ENCODE measurements at places on chromosomes 1 and 21.
A peak's percentile ranks its signal among the peaks of the same experiment; 100 is the strongest.

DNA sequence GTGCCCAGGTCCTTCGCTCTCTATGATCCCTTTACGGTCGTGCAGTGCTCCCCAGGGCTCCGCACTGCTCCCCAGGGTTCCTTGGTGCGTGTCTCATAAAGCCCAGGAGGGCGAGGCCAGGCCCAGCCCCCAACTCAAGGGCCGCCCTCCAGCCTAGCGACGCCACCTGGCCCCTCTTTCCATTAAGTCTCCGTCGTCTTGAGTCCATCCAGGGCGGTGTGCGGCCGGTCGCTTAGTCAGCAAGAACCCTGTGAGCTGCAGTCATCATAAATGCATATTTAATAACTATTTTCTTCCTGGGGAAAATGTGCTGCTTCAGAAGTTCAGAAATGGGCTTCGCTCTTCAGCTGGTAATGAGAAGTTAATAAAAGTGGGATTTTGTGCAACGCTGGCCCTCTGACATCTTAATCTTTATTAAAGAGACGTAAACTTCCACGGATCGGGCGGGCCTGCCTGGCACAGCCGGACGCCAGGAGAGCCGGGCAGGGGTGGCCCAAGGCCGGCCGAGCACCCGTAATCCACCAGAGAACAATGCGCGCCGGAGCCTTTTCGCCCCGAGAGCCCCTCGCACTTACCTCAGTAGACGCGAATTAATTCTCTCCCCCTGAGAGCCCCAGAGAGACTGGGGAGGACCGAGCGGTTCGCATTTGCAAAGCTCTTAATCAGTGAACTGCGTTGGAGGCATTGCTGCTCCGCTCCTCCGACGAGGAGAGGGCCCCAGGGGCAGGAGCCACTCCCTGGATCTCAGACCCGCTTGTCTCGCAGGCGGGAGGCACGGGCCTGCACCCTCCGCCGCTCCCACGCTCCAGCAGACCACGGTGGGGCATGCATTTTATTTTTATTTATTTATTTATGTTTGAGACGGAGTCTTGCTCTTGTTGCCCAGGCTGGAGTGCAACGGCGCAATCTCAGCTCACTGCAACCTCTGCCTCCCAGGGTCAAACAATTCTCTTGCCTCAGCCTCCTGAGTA is 188.3 kb upstream of the ARHGEF16 start:
- no peak for DNase-seq

GRCh38 chr1:50109647-50110075 is 941 bp downstream of the ELAVL4 start:
- DNase-seq, result peak; percentile 83

- peak; percentile 41 for DNase-seq
Observed at GRCh38 chr1:31335007-31335406, 37.9 kb downstream of the FABP3 start.

DNA sequence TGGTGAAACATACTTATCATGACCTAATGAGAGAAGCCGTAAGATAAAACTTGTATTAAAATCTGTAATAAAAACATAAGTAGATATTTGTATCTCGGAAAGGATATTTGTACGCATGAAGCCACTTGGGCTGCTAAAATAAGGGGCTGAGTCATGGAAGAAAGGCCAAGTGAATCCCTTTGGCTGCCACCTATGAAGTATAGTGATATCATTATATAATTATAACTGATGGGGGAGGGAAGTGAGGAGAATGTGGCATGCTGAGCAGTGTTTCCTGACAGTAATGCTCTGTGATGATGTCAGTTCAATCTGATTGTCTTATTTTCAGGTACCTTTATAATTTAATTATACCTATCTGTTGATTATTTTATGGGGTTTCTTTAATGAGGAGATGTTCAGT is 13.6 kb downstream of the RWDD3 start:
- no peak for DNase-seq

GRCh38 chr21:27564684-27565301 is 597.9 kb upstream of the ADAMTS5 start:
- DNase-seq, result peak; percentile 90

DNA sequence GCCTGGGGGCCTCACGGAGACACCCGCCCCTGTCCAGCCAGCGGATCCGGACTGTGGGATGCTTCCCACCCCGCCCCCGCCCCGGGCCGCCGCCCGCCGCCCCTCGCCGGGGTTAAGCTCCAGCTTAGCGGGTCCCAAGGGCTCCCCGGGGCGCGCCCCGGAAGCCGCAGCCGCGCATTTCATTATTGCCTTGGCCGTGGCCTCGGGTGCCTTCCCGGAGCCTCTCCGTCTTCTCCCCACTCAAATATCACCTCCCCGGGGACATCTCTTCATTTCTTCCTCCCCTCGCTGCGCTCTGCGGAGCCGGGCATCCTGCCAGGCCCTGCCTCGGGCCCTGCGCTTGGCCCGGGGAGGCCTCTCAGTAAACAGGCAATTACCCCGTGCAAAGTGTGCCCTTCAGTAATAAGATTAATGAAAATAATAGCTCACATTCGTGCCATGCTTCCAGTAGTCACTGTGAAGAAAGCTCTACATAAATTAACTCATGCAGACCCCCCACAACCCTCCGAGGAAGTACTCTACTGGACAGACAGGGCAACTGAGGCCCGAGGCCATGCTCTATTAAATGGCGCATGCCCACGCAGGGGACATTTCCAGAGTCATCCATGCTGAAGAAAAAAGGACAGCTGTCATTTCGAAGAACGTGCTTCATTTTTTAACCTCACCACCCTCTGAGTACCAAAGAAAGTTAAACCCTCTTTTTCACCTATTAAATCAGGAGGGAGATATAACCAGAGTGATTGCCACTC is 49.9 kb upstream of the LAPTM5 start:
- DNase-seq, result peak; percentile 31

DNA sequence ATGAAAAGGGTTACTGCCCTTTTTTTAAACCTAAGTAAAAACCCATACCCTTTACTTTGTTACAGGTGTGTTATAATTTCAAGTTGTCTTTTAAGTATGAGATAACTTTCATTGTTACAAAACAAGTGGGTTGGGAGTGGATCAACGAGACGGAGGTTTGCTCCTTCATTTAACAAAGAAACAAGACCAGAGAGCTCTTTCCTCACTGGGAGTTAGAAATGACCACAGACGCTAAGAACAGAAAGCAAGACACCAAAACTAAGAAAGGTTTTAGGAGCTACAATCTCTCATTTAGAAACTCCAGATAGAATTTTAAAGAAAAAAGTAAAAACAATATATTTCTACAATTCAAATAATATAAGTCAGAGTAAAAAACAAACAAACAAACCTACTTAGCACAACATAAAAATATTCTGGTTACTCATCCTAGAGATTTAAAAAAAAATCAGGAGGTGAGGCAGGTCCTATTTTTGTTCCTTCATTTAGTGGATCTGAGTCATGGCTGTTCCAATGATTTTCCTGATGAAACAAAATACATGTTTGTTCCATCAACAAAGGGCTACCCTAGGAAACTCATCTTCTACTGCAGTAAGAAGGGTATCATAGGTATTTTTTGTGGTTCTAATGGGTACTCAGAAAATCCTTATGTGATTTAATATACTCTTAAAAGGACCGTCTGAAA is 33.0 kb downstream of the APP start:
- DNase-seq, result no peak

DNA sequence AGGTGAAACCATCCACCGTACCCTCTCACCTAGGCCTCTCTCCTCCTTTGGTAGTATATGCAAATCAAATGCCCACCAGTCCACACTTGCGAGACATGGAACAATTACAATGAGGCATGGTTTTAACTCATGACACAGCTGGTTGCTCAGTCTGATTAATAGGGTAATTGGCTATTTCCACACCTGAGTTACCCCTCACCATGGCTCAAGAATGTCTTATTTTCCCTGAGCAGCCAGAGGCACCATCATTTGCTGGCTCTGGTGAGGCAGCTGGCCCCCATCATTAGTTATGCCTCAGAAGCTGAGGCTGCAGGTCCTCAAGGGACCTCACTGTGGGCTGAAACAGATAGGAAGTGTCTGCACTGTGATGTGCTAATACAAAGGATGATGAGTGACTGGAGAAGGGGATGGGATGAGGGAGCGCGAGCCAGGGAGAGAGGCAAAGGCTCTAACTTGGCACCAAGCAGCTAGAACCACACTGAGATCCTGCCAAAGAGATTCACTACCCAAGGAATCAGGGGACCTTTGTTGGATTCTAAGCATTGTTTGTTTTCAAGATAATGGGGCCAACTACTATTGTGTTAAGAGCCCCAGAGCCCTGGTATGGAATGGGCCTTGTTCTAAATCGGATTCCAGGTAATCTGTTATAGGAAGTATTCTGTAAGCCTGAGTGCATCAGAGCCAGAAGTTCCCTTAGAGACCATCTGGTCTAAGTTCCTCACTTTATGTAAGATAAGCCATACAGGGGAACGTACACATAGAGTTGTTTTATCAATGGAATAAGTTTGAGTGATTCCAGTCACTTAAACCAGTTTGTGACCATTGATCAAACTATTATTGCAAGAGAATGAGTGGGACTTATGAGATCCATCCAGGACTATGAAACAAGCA is 80.0 kb upstream of the CNTN2 start:
- DNase-seq, result no peak

GRCh38 chr1:213720032-213720431 is 267.7 kb upstream of the PROX1 start:
- no peak for DNase-seq

- no peak for DNase-seq
Observed at GRCh38 chr1:198892065-198892464, 253.2 kb downstream of the PTPRC start.

DNA sequence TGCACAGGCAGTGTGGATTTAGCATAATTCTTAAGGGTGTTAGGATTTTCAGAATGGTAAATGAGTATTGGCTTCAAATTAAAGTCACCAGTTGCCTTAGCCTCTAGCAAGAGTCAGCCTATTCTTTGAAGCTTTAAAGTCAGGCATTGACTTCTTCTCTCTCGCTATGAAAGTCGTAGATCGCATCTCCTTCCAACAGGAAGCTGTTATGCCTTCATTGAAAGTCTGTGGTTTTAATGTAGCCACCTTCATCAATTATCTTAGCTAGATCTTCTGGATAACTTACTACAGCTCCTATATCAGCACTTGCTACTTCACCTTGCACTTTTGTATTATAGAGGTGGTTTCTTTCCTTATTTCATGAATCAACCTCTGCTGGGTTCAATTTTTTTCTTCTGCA is 320.2 kb downstream of the PTPRC start:
- DNase-seq, result no peak

GRCh38 chr1:36846357-36846756 is 188.0 kb downstream of the GRIK3 start:
- peak; percentile 56 for DNase-seq
